Effector memory CD4-positive, alpha-beta T cell (primary cell): ENCODE measurements at places on chromosomes 5 and 9.

DNA sequence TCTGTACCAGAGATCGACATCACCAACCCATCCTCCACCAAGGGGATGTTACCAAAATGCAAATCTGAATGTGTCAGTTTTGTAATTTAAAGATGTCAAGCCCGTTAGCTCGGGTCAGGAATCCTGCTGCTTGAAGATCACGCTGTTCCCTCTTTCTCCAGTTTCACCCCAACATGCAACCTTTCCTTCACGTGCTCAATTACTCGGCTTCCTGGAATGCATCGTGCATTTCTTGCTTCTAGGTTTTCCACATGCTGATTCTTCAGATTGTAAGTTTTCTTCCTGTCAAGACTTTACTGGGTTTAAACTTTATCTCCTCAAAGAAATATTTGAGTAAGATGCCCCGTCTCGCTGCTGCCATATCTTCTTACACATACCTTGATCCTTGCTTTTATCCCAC is 209.5 kb upstream of the SNX2 start:
- no peak for DNase-seq

- no peak for DNase-seq
Measured at GRCh38 chr9:137750566-137750965, 127.0 kb upstream of the CACNA1B start.

- no peak for DNase-seq
Measured at GRCh38 chr9:26266146-26266793, 588.0 kb upstream of the TUSC1 start.

DNA sequence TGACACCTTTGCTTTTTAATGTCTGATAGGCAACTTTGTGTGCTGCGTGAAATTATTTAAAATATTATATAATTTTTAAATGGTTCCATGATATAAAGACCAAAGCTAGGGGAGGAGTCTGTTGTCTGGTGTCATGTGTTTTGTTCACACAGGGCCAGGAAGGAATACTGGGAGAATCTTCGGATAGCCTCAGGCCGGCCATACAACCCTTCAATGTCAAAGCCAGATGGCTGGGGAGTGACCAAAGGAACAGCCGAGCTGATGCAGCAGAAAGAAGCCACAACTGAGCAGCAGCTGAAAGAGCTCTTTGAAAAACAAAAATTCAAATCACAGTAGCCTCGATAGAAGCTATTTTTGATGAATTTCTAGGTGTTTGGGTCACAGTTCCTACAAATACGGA is 19.2 kb downstream of the BHMT start:
- no peak for DNase-seq

DNA sequence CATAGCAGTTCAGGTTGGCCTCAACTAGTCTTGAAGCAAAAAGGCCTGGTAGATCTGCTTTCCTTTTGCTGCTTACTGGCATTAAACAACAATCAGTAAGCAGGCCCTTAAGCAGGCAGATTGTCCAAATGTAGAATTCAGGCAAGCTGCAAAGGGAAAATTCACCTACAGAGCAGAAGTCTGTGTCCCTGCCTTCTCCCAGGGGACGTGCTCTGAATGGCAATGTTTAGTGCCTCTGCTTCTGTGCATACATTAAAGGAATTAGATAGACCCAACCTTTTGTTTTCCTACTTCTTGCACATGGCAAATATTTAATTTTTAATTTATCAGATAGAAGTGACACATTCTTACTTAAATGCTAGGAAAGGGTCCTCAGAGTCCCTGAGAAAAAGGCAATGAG is 328.8 kb upstream of the PIK3R1 start:
- DNase-seq, result no peak

GRCh38 chr5:127335381-127335780 is 44.8 kb downstream of the MEGF10 start:
- no peak for DNase-seq

GRCh38 chr9:132384376-132384775 is 22.3 kb downstream of the TTF1 start:
- no peak for DNase-seq

DNA sequence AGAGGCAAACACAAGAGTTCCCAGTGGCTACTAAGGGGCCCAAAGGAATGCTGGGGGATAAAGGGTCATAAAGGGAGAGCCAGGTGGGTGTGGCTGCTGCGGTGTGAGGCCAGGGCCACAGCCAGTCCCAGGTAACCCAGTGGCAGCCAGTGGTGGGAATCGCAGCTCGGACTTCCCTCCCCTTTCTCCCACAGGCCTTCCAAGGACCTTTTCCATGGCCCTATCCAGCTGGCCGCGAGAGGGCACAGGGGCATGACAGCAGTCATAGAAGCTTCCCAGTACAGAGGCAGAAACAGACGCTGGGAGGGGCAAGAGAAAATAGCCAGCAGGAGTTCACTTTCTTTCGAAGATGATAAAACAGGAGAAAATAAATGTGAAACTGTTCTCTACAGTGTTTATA is 257.6 kb downstream of the SEMA5A start:
- DNase-seq, result no peak

DNA sequence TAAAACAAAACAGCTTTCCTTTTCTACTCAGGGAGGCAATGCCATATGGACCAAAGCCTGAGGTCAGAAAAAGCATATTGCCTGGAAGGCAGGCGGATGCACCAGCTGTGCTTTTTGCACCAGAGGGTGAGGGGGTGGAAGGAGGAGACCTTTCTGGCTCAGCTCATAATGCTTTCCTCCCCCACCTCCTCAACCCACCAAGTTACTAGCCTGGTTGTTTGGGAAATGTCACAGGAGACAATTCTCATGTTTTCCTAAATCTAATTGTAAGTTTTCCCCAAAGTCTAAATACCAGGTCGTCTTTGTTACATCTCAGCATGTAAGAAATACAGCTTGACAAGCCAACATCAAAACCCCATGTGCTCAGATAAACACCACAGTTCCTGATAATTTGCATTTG is 72.6 kb upstream of the DMRTA1 start:
- no peak for DNase-seq

DNA sequence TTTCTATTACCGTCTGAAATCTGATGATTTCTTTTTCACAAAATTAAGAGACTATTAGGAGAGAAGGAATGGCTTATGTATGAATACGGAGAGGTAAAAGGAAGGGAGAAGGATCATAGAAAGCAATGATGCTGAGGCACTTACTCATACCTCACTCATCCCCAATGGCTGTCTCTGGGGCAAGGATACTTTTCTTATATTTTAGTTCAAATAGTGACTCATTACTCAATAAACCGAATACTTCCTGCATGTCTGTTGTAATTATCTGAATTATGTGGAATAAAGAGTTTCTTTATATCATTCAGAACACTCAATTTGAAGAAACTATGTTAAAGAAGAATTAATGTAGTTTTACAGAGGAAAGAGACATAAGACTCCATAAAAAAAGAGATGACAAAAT is 284.5 kb upstream of the NUDT12 start:
- no peak for DNase-seq

- no peak for DNase-seq
Measured at GRCh38 chr9:126880947-126881332, 20.5 kb downstream of the ZBTB34 start.

GRCh38 chr5:59759600-59760351 is 133.8 kb downstream of the PDE4D start:
- no peak for DNase-seq

DNA sequence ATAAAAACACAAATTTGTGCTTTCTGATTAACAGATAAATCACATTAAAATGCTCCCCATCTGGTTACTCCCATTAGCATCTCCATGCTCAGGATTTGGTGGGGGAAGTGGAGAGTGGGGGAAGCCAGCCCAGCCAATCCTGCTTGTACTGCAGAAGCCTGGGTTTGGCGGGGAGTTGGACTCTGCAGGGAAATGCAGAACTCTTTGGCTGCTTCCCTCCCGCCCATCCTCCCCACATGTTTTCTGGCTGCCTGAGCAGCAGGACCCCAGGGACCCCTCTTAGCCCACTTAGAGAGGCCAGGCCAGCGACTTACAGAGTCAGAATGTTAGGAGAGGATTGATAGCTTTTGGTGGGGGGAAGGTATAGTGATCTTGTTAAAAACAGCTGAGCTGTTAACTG is 59.5 kb upstream of the FOXI1 start:
- DNase-seq, result no peak

- no peak for DNase-seq
Measured at GRCh38 chr5:59724482-59725391, 168.8 kb downstream of the PDE4D start.

DNA sequence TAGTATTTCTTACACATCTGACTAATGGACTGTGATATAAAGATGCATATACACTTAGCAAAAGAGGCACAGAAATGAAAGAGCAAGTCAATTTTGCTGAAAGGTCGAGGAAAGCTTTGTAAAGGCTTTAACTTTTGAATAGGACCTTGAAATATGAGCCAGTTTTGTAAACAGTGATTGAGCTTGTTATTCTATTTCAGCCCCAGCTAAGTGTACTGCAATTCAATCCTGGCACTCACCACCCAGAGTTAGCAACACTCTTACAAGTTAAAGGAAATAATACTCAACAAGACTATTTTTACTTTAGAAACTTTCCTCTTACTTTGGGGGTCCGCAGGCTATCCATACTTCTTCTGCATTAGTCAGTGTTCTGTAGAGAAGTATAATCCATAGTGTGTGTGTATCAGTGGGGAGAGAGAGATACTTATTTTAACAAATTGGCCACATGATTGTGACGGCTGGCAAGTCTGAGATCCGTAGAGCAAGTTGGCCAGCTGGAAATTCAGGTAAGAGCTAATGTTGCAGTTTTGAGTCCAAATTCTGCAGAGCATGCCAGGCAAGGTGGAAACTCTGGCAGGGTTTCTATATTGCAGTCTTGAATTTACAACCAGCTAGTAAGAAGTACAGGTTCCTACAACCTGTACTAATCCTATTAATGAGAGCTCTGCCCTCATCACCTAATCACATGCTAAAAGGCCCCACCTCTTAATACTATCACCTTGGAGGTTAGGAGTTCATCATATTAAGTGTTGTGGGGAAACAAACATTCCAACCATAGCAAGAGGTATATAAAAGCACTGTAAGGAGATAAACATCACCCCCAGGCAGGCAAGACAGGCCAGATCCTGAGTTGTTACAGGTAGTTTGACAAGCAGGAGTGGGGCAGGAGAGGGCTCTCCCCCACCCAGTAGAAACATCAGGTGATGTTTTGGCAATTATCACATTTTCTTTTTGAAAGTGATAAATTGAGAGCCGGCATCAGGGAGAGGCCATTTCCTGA is 33.6 kb downstream of the IL7R start:
- no peak for DNase-seq

GRCh38 chr5:72241346-72242003 is 78.6 kb downstream of the MRPS27 start:
- DNase-seq, result no peak

- DNase-seq, result peak; percentile 52
Measured at GRCh38 chr5:157252711-157253465, 13.0 kb upstream of the CYFIP2 start.

- DNase-seq, result no peak
Measured at GRCh38 chr9:134565316-134565915, 76.2 kb upstream of the COL5A1 start.

DNA sequence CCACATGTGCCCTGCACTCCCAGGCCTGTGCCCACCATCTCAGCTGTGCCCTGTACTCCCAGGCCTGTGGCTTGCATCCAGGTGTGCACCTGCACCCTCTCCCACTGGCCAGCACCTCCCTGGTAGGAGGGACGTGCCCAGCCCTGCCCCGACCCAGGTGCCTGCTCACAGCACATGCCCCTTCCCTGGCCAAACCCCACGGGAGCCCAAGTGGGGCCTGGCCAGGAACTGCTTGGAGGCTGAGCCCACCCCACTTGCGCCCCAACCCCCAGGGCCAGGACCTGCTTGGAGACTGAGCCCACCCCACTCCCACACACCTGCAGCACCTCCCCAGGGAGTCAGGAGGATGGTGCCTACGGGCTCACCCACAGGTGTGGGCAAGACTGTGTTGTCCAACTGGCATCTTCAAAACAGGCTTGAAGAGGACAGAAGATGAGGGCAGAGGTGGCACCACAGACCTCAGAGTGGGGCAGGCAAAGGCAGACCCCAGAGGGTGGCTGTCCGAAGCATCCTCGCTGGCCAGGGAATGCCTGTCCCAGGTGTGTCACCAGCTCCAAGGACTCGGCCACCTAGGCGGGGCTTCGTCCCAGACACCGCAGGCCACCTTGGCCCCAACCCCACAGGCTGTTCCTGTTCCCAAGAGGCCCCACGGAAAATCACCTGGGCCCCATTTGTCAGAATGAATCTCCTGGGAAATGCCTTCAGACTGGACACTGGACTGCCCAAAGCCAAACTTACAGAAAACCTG is 10.8 kb downstream of the ZDHHC11B start:
- DNase-seq, result no peak

GRCh38 chr5:61069150-61069549 is 93.1 kb downstream of the SMIM15 start:
- no peak for DNase-seq

DNA sequence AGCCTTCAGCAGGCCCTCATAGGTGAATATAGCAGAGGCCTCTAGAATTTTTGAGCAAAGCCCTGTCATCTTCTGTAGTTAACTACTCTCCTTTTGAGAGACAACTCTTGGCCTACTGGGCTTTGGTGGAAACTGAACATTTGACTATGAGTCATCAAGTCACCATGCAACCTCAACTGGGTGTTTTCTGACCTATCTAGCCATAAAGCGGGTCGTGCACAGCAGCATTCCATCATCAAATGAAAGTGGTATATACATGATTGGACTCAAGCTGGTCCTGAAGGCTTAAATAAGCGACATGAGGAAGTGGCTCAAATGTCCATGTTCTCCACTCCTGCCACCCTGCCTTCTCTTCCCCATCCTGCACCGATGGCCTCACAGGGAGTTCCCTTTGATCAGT is 1115.5 kb downstream of the TAF11L14 start:
- no peak for DNase-seq

- DNase-seq, result no peak
Measured at GRCh38 chr9:88391921-88392320, 3.7 kb downstream of the SPIN1 start.

GRCh38 chr5:37950436-37950835 is 110.6 kb upstream of the GDNF start:
- DNase-seq, result no peak

DNA sequence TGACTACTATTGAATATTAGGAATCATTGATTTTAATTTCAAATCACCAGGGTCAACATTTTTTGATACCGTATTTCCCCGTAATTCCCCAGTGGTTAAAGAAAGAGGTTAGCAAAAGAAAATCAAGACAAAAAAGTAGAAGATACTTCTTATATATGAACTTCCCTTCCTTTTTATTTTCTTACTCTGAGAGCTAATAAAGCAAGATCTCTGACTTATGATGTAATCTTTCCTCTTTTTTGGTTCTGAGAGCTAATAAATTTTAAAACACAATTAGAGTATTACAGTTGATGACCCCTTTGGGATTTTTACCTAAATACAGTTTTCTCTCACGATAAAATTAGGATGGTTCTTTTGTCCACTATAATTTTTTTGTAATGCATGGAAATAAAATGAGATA is 9.2 kb upstream of the FYB1 start:
- no peak for DNase-seq

- DNase-seq, result no peak
Measured at GRCh38 chr5:139454568-139455290, 7.8 kb downstream of the ECSCR start.

- no peak for DNase-seq
Measured at GRCh38 chr5:108905805-108906204, 158.1 kb downstream of the FER start.
